CD8-positive, alpha-beta memory T cell (primary cell): ENCODE measurements at places on chromosomes 2 and 18. TPM values are rescaled to one million over a fixed set of nuclear protein-coding genes. Genes with fewer than 3 reads are reported as not detected.
A peak's percentile ranks its signal among the peaks of the same experiment; 100 is the strongest.

Gene ANKRD62
- total RNA-seq: not detected

Gene ODC1
- total RNA-seq: 565 TPM

Gene ATP8B1
- total RNA-seq: not detected

Gene ANKRD29
- not detected for total RNA-seq

- DNase-seq: no peak
Observed at GRCh38 chr18:60506190-60506589, 133.6 kb upstream of the MC4R start.

DNA sequence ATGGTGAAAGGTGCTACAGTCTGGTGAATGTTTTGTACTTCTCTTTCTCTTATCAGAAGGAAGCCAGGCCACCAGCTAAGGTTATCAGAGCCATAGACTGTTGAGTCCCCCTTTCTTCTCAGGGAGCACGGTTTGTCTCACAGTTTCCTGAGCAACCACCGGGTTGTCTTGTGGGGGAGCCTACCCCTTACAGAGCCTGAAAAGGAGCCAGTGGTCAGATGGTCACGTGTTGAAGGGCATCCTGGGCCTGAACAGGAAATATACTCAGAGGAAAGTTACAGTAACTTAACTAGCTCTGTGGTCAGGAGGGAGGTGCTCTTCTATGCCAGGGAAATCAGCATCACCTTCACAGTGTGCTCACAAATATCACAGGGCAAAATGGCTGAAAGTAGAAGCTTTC, 11.6 kb downstream of the CD28 start:
- DNase-seq: peak; percentile 70

GRCh38 chr2:13638181-13638580, 921.4 kb downstream of the TRIB2 start:
- DNase-seq: no peak

DNA sequence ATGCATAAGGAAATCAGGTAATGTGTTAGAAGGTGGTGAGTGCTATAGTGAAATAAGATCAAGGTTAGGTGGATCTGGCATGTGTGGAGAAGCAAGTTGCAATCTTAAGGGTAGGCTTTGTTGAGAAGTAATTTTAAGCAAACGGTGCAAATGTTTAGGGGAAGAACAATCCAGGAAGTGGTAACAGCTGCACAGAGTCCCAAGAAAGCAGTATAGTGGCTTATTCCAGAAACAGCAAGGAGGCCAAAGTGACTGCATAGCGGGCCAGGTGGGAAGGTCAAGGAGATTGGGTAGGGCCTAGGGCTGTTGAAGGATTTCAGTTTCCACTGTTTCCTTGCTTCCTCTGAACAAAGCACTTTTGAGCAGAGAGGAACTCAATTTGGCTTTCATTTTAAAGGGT, 30.0 kb upstream of the RAB1A start:
- no peak for DNase-seq

- no peak for DNase-seq
Observed at GRCh38 chr2:239585422-239585821, 184.6 kb upstream of the HDAC4 start.

GRCh38 chr2:57698935-57699449, 347.6 kb upstream of the VRK2 start:
- DNase-seq: no peak

DNA sequence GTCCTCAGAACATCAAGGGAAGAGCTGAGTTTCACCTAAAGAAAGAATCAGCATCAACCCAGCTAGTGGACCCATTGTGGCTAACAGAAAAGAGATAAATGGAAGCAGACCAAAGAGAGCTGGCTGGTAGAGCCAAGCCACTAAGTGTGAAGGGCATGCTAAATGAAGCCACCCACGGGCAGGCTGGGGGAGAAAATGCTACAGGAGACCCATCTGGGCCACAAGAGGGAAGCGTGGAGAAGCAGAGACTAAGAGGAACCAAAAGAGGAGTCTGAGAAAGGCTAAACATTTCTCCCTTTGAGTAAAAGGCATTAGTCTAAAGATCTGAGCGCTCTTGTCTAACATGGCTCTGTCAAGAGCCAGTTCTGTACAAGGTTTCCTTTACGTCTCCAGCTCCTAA, 15.8 kb downstream of the CWC22 start:
- no peak for DNase-seq

DNA sequence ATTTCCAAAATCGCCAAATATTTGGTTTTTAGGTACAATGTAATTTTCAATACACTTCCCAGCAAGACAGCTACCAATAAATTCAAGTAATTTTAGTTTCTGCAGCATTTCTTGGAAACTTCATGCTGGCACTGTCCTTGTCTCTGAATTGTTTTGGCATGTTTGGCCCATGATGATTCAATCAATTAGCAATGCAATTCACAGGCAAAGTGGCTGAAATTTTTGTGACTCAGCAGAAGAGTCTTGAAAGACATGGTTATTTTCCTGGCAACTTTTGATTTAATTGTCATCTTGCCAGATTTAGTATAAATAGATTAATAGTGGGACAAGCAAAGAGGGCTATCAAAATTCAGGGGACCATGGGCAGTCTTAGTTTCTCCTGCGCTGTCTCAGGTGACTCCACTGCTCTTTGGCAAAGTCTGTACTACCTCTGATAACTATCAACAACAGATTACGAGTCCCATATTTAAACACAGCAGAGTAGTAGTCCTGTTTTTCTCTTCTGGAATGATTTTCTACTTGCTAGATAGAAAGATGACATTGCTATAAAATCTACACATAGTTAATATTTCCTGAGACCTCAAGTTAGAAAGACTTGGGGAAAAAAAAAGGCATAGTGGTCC, 88.9 kb upstream of the CYP26B1 start:
- DNase-seq: no peak
